Fibroblast of skin of left quadriceps (primary cell): ENCODE measurements at places on chromosomes 1 and 21.

GRCh38 chr1:231053493-231054162, 13.6 kb upstream of the FAM89A start:
- peak; percentile 27 for DNase-seq

DNA sequence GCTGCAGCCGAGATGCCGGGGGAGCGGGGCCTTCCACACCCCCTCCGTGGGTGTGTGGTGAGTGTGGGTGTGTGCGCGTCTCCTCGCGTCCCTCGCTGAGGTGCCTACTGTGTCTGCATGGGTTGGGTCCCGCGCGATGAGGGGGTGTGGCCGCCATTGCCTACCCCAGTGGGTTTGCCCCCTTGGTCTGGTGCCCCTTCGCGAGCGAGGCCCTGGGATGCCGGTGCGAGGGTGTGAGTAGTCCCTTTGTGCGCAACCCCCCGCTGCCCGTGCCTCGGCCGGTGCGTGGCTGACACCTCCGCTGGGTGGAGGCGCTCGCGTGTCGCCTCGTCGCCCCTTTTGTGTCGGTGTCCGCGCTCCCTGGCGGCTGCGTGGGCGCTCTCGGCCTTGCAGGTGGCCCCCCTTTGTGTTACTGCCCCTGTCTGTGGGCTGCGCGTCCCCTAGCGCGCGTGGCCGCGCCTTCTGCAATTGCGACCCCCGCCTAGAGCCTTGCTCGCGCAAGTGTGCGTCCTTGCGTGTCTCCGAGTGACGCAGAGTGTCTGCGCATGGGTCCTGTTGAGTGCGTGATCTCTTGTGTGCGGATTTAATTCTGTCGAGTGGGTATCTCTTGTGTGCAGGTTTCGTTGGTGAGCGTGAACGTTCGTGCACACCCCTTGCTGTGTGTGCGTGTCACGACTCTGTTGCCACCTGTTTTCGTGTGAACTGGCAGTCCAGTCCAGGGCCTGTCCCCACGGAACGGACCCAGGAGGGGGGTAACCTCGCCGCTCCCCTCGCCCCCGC, 553 bp downstream of the TTC3 start:
- no peak for DNase-seq

DNA sequence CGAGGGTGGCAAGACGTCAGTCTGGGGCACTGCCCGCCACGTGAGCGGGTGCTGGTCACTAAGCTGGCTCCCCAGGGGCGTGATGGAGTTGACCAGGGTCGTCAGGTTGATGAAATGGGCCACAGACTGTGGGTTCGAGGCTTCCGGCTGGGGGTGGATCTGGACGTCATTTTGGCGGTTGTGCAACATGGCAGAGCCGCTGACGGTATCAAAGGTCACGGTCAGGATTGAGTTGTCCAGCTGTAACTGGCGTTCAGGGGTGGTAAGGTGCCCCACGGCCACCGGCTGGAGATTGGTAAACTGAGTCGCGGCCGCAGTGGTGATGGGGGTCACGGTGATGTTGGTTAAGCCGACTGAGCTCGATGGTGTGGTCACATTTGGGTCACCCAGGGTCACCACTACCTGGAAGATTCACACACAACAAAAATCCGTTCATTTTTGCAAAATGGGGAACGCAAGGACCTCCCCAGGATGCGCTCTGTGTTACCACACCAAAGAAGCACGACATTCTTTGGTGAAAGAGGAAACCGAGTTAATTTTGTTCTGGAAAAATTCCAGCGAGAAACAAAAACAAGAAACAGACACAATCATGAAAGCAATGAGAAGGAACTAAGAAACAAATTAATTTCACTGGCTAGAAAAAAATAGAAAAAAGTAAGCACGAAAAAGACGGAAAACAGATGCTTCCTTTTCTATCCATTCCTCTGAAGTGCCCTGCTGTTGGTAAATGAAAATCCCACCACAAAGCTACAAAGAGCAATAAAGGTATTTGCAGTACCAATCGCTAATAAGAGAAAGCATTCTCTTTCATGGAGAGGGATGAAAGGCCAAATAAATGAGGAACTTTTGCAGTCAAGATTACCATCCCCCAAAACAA, 34.7 kb upstream of the RIPK4 start:
- DNase-seq: no peak

GRCh38 chr1:240925273-240925672, 313.3 kb upstream of the GREM2 start:
- DNase-seq: no peak

DNA sequence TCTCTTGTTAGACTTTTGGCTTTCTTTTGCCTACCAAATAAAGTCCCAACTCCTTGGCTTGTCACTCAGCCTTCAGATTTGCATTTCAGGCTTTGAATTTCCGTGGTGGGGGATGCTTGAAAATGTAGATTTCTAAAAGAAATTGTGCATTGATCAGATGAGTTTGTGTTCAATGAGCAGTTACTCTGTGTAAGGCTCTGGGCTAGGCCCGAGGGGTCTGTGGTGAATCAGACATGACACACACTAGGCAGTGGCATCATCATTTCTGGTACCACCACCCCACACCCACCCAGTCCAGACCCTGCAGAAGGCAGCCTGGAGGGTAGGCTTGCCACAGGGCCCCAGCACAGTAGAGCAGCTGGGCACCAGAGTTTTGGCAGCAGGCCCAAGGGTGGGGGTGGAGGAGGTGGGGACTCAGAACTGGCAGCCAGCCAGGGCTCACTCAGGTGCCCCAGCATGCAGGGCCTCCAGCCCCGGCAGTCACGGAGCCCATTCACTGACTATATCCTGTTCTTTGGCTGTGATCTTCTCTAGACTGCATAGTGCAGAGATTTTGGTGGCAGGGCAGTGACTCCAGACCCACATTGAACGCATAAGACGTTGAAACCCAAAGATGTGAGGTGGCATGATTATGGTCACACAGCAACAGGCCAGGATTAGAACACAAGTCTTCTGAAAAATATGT, 97.2 kb upstream of the ARTN start:
- DNase-seq: no peak

- DNase-seq: peak; percentile 64
These were observed 111.5 kb downstream of the CNIH3 start for GRCh38 chr1:224727351-224728289.

DNA sequence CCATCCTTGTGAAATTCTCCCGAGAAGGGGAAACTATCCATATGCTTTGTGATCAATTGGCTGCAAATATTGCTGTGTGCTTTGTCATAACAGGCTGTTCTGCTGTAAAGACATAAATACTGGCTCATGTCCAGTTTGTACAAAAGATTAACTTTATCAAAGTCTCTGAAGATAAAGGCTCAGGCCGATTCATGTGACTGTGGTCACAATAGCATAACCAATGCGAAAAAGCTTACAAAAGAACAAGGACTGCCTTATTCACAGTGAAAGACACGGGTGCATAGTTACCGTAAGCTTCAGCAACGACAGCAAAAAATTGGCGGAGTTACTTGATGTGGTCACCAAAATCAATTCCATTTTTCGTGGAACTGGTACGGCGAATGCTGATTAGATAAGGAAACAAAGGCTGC, 173.6 kb upstream of the CHRM3 start:
- no peak for DNase-seq

DNA sequence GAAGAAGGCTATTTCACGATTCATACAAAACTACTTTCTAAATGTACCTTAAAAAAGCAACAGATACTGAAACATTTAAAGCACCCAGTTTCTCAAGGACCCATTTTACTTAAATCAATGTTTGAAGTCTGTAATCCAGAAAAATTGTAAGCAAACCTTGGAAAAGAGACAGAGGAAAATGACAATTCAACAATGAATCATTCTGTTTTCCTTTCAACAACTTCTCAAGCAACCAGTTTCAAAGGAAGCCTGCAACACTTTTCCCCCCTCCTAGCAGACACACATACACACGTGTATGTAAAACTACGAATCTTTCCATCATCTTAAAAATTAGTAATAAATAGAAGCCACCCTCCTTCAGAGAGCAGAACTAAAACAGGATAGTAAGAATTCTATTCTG, 1.2 kb downstream of the RERE start:
- DNase-seq: no peak

- no peak for DNase-seq
These were observed 2.5 kb downstream of the PPT1 start for GRCh38 chr1:40094466-40095110.

DNA sequence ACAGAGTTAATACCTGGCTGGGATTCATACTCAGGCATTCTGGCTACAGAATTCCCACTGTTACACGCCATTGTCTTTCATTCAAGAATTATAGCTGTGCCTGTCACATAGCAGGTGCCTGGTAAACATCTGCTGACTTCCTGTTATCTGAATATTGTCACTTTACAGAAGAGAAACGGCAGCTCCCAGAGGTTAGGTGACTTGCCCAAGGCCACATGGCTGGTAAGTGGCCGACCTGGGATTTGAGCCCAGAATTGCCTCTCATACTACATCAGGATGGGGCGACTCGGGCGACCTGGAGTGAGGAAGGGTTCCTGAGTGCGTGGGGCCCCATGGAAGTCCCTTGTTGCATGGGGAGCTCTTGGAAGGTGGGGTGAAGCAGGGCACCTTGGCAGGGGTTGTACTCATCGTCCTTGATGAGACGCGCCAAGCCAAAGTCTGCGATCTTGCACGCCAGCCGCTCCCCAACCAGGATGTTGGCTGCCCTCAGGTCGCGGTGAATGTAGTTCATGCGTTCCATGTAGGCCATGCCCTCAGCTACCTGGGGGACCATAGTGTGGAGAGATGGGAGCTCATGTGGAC, 10.2 kb upstream of the AHDC1 start:
- no peak for DNase-seq

DNA sequence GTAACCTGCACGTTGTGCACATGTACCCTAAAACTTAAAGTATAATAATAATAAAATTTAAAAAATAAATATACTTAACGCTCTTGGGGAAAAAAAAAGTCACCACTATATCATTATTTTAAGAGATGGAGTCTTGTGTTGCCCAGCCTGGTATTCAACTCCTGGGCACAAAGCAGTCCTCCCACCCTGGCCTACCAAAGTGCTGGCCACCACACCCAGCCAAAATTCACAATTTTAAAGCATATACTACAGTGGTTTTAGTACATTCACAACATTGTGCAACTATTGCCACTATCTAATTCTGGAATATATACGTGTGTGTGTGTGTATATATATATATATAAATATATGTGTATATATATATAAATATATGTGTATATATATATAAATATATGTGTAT, 5.9 kb downstream of the HMGN2 start:
- no peak for DNase-seq

DNA sequence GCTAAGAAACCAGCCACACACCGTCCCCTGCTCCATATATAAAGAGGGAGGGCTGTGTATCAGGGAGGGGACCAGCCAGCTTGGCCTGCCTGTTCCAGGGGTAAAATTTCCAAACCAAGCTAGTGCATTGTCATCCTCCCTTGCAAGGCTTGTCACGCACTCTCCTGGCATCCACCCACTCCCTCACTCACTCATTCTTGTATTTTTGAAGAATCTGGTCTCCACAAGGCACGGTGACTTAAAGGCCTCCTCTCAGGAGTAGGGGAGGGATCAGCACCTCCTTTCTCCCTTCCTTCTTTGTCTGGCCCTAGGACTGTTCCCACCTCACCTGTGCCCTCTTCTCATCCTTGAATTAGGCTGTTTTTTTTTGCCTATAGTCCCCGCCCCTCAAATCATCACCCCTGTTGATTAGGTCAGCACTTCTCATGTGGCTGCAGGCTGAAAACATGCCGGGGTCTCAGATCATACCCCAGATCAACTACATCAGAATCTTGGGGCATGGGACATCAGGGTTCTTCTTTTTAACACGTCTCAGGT, 5.0 kb downstream of the ABCA4 start:
- no peak for DNase-seq

GRCh38 chr1:165856606-165857005, 29.2 kb downstream of the UCK2 start:
- DNase-seq: no peak

DNA sequence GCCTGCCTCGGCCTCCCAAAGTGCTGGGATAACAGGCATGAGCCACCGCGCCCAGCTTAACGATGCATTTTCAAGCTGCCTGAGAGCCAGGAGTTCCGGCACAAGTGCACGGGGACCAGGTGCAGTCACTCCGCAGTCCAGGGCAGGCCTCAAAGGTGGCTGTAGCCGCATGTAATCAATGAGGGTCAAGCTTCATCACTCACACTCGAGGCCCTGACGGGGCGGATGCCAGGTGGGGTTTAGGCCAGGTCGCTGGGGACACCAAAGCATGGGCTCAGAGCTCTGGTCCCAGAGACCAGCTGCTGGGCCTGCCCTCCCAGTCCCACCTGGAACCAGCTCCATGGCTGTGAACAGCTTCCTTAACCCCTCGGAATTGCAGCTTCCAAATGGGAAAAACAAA, 26.1 kb upstream of the GPR153 start:
- no peak for DNase-seq
